ENCODE measurements at places on chromosomes 4 and X. TPM values are rescaled to one million over a fixed set of nuclear protein-coding genes. Genes with fewer than 3 reads are reported as not detected.
A peak's percentile ranks its signal among the peaks of the same experiment; 100 is the strongest.

Gene CFAP47
- total RNA-seq: 0.14 TPM

Gene ABLIM2
- total RNA-seq: 20.7 TPM

DNA sequence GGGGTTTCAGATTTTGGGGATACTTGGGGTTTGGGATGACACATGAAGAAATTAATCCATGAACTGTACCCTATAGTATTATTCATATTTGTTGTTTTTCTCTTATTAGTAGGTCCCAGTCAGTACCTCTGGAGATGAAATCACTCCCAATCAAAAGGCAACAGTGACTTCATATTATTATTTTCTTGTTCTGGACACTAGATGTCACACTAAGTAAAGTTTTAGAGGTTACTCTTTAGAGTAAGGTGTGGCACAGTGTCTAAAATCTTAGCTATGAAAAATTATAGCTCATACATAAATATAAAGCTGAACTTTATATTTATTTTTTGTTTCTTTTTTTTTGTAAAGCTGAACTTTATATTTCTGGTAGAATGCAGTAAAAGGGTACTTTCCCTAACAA, 35.1 kb downstream of the FAM114A1 start:
- no peak for DNase-seq

Gene STAG2
- 70.1 TPM for total RNA-seq

- no peak for DNase-seq
Observed at GRCh38 chr4:142743121-142743825, 102.8 kb downstream of the INPP4B start.

GRCh38 chrX:24229976-24230375, 80.4 kb downstream of the ZFX start:
- peak; percentile 38 for DNase-seq

DNA sequence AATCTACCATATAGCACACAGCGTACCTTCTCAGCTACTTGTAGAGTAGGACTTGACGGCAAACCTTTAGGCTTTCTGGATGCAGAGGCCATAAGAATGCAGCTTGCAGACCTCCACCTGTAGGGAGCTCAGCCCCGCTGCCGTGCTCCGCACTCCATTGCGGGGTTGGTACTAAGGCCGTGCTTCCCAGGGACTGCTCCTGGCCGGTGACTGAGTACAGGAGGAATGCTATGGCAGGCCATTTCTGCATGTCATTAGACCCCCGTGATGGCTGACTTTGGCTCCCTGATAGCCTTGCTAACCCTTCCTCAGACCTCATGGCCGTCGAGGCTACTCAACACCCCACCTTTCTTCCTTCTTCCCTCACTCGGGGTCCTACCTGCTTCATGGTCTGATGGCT, 26.4 kb downstream of the TIGD2 start:
- no peak for DNase-seq

DNA sequence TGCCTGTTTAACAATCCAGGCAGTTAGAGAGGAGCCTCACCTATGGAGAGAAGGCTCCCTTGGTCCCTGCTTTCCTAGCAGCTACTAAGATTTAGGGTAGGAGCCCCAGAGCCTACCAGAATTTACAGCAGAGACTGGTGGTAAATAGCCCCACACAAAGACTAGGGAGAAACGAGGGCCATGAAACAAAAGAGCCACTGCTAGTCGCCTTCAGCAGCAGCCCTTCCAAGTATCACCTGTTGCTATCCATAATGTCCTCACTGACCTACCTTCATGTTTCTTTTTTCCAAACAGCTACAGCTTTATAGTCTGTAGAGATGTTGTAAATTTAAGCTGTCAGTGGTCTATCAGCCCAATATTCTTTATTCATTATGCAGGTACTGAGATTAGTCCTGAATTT, 25.3 kb downstream of the ARHGEF6 start:
- DNase-seq: no peak

DNA sequence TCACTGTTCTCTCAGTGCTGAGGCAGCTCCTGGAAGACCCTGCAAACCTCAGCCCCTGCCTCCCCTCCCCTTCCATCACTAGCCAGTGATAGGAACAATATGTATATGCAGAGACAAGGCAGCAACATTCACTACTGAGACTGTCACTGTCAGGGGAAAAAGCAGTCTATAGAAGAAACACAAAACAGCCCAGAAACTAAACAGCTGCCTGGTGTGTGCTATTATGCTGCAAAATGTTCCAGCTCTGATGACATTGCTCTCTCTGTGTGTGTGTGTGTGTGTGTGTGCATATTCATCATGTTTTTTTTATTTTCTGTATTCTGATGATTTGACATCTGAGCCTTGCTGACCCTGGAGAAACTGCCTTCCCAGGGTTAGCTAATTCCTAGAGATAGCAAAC, 147.2 kb downstream of the SPATA18 start:
- DNase-seq: no peak

Gene MAPK10
- 23.1 TPM for total RNA-seq
